ENCODE measurements at places on chromosomes 5 and 9.

DNA sequence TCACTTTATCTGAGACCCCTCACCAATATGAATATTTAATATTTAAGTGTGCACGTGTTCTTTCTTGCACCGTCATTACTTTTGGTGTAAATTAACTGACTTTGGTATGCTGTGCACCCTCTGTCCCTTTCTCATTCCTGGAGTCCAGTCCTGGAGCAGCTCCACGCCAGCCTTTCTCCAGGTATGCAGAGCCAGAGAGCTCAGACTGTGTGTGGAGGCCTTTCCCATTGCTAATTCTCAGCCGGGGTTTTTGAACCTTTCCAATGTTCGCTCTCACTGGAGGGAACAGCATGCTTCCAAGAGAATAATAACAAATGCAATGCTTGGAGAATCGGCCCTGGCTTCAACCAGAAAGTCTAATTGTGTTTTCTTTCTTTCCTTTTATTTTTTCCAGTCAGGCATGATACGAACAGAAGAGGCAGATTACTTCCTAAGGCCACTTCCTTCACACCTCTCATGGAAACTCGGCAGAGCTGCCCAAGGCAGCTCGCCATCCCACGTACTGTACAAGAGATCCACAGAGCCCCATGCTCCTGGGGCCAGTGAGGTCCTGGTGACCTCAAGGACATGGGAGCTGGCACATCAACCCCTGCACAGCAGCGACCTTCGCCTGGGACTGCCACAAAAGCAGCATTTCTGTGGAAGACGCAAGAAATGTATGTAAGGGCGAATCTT, 41.7 kb downstream of the ADAMTS16 start:
- DNase-seq, result no peak

DNA sequence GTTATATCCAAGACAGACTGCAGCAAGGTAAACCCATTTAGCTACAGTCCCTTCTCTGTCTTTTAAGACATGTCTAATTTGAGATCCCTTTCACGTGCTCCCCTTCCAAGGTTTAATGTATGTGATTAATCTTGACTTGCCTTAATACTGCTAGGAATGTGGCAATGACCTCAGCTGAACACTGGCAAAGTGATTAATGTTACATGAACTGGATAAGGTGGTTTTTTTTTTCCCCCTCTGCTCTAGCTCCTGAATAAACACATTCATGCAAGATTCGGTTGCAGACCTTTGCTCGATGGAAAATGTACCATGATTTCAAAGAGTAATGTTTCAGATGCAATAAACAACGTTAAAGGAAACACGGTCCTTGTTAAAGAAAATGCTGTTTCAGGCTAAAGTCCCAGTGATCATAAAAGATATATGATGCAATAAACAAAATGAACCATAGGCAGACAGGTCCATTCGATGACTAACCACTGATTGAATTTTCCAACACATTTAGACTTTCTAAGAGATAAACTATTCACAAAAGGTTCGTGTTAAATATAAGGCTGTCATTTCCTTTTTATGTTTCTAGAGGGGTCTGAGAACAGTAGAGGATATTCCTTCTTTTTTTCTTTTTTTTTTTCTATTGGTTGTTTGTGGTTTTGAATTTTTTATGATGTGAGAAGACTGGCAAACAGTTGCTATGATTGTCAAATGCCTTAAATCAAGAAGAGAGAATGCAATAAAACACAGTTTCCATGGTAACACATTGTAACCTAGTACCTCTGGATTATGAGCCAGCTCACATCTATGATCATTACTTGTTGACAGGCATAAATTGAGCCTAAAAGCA, 44.7 kb upstream of the ZNF608 start:
- no peak for DNase-seq

- no peak for DNase-seq
These were observed 34.6 kb downstream of the SLC12A2 start for GRCh38 chr5:128118214-128118613.

- no peak for DNase-seq
These were observed 287.8 kb downstream of the GAS1 start for GRCh38 chr9:86659413-86660046.
